ENCODE measurements at places on chromosomes 13 and 19.

DNA sequence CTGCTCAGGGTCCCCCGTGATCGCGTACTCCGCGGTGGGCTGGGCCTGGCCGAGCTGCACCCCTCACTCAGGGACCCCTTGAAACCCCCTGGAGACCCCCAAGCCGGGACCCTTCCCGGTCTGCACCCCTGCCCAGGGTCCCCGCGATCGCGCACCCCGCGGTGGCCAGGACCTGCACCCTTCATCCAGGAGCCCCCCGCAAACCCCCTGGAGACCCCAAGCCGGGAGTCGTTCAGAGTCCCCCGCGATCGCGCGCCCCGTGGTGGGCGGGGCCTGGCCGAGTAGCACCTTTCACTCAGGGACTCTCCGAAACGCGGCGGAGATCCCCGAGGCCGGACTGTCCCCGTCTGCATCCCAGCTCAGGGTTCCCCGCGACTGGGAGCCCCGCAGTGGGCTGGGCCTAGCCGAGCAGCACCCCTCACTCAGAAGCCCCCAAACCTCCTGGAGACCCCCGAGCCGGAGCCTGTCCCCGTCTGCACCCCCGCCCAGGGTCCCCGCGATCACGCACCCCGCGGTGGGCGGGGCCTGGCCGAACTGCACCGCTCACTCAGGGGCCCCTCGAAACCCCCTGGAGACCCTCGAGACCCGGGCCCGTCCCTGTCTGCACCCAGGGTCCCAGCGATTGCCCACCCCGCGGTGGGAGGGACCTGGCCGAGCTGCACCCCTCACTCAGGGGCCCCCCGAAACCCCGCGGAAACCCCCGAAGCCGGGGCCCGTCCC, 748 bp downstream of the LMNB2 start:
- DNase-seq = no peak

- peak; percentile 87 for DNase-seq
Observed at GRCh38 chr19:18392417-18392816, 5.0 kb downstream of the LRRC25 start.

GRCh38 chr19:51002542-51003311, 1.3 kb upstream of the KLK8 start:
- no peak for DNase-seq

GRCh38 chr13:50643060-50643459, 200.4 kb downstream of the DLEU7 start:
- no peak for DNase-seq

DNA sequence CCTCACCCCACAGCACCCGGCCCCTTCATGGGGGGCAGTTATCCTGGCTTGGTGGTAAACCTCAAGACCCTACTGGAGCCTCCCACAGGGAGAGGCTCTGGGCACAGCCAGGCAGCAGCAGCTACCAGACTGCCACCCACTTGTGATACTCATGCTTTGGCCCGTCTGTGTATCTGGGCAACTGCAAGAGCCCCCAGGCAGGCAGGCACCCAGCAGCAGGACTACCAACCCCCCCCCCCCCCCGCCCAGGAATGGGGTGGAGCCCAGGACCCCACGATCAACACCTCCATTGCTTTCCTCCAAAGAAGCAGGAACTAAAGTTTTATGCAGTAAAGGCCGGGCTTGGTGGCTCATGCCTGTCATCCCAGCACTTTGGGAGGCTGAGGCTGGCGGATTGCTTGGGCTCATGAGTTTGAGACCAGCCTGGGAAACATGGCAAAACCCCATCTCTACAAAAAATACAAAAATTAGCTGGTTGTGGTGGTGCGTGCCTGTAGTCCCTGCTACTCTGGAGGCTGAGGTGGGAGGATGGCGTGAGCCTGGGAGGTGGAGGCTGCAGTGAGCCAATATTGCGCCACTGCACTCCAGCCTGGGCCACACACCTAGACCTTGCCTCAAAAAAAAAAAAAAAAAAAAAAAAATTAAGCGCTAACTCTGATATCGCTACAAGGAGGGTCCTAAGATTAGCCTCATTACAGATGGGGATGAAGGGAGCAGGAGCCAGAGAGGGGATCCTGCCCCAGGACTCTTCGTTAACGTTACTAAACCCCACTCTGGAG, 1.1 kb upstream of the LYL1 start:
- DNase-seq = no peak

GRCh38 chr13:94332359-94333096, 147.0 kb downstream of the DCT start:
- DNase-seq = no peak

DNA sequence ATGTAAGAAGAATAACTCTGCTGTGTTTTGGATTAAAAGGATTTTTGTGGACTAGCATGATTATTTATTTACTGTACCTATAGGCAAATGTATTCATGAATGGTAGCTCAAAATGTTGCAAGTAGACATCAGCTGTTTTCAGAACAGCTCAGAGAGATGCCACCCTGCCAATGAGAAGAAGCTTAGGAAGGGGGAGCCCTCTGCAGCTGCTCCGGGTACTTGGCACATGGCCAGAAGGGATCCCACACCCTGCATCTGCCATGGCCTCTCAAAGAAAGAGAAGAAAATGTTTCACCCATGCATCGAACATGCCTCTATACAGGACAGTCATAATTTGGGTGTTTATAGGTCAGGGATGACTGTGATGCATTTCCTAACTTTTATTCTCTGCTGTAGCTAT, 30.5 kb upstream of the MBNL2 start:
- peak; percentile 21 for DNase-seq

- DNase-seq = no peak
Observed at GRCh38 chr13:38355595-38356119, 6.0 kb downstream of the UFM1 start.

DNA sequence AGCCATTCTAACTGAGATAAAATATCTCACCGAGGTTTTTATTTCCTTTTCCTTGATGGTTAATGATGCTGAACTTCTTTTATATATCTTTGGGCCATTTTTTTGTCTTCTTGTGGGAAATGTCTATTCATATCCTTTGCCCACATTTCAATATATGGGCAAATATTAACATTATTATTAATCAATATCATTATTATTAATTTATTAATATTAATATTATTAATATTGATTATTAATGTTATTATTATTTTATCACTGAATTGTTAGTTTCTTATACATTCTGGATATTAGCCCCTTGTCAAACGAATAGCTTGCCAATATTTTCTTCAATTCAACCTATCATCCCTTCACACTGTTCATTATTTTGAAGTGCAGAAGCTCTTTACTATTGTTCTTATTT, 2203.6 kb downstream of the PCDH9 start:
- DNase-seq = no peak

- DNase-seq = no peak
Observed at GRCh38 chr19:50777830-50778303, 7.6 kb downstream of the GPR32 start.

DNA sequence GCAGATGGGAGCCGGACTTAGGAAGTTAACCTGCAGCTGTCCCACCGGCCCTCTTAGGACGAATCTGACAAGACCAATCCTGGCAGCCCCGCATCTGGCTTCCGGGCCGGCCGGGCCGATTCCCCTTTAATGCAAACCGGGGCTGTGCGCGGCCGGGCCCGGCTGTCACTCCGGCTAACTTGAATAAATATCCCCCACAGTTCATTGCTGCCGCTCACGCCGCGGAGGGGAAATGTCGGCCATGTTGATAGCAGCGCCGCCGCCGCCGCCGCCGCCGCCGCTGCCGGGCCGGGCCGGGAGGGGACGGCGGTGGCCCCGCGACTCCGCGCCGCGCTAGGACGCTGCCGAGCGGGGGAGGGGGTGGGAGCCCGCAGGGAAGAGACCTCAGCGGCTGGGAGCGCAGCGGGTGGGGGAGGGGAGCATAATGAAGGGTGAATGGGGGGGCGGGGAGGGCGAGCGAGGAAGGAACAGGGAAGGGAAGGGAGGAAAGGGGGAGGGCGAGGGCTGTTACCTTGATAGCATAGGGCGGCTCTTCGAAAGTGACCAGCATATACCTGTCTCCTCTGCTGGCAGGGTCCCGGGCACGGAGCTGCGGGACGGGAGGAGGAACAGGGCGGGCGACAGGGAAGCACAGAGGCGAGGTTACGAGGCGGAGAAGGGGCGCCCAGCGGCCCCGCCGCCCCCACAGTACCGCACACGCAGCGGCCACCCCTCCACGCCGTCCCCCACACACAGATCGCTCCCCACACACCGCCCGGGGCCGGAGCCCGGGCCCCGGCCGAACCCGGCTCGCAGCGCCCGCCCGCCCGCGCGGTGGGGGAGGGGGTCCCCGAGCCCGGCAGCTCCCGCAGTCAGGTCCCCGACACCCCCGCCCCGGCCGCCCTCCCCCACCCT, 1.1 kb downstream of the INTS6 start:
- peak; percentile 47 for DNase-seq

- DNase-seq = no peak
Observed at GRCh38 chr13:25478186-25478585, 106.4 kb downstream of the ATP8A2 start.

DNA sequence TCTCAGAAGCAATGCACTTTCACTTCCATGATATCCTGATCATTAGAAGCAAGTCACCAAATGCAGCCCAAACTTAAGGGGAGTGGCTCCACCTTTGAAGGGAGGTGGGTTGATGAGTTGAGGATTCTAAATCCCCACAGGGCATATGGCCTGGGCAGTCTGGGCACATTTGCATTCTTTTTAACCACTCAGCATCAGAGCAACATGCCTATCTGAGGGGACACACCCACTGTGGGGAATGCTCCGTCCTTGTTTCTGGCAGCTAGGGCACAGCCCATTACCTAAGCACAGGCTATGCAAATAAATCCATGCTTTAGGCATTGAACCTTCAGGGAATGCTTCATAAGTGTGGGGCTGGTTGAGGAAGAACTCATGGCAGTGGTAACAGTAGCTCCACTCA, 12.3 kb upstream of the SACS start:
- no peak for DNase-seq

DNA sequence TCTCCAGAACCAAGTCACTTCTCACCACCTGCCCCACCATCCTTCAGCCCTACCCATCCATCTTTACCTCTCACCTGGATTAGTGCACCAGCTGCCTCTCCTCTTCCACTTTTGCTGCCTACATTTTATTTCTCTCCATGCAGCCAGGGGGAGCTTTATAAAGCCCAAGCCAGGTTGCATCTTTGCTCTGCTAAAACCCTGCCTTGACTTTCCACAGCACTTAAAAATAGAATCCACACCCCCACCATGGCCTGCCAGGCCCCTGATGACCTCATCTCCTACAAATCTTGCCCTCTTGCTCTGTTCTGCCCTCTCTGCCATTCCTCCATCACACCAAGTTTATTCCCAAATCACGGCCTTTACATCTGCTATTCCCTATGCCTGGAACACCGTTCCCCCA, 1.8 kb downstream of the HOOK2 start:
- no peak for DNase-seq

DNA sequence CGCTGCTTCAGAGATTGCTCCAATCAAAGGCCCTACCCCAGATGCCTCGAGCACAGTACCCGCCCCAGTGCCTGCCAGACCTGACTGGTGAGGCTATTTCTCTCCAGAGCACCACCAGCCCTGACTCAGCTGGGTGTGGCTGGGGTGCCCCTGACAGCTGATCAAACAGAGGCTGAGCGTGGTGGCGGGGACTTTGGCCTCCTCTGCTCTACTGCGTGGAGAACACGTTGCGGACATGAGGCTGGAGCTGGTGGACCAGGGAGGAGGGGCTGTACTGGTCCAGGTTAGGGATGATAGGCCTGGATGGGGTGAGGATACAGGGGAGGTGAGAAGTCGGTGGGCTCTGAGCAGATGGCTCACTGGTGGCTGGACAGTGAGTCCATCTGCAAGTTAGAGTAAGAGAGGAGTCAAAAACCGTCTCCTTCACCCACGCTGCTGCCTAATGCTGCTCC, 3.5 kb upstream of the DOCK6 start:
- DNase-seq = no peak

DNA sequence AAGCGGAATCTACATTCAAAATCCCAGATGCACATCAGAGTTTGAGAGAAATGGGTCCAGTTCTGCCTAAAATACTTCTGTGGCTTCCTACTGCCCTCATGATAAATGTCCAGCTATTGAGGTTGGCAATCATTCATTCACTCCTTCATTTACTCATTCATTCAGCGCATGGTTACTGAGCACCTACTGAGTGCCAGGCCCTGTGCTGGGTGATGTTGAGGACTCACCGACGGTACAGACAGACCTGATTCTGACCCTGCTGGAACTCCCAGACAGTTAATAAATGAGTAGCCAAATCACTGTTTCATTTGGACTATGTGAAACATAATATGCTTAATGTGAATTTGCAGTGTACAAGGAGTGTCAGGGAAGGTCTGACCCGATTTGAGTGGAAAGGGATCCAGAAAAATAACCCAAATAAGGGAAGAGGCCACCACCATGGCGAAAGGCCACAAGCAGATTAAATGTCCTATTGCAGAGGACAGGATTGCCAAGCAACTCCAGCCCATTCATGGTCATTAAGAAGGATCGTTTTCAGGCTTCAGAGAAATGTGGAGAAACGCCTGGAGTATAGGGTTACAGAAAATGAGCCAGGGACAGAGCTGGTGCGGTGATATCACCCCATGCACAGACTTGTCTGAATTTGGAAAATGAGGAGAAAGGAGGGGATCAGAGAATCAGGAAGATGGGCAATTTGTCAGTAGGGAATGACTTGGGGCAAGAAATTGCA, 20.5 kb downstream of the DYRK1B start:
- DNase-seq = no peak

- DNase-seq = peak; percentile 73
Observed at GRCh38 chr19:38693380-38694223, 46.2 kb downstream of the ACTN4 start.

GRCh38 chr19:10091370-10091687, 5.2 kb downstream of the SHFL start:
- no peak for DNase-seq

- DNase-seq = no peak
Observed at GRCh38 chr19:6219586-6220290, 60.0 kb downstream of the MLLT1 start.

DNA sequence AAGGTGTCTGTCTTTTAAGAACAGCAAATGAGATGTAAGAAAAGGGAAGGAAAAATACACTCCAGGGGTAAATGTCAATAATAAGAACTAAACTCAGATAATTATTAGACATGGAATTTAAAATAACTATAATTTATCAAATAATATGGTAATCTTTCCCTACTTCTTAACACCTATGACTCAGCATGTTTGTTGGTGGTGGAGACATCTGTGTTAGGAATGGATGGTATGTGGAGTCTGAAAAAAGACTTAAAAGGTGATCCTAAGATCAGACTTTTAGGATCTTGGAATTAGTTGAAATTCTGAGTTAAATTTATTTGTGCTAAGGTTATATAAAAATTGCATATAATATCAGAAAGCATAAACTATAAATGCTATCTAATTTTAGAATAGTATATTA, 915.1 kb downstream of the SLITRK5 start:
- no peak for DNase-seq

DNA sequence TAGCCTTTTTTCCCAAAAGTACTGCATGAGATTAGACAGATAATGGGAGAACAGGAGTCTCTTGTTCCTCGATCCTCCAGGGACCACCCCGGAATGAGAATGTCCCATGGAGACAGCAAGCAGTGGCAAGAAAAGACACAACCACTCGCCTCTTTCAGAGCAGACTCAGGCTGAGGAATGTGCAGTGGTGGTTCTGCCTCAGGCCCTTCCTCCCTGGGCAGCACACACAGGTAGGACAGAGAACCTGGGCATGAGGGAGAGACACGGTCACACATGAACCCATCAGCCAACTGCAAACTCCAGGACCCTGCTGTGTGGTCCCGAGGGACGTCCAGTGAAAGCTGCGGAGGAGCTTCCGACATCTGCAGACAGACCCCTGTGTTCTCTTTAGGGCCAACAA, 31.0 kb downstream of the CRYL1 start:
- no peak for DNase-seq

Measured in hematopoietic multipotent progenitor cell (in vitro differentiated cells).